ENCODE measurements at places on chromosomes 4 and X.

DNA sequence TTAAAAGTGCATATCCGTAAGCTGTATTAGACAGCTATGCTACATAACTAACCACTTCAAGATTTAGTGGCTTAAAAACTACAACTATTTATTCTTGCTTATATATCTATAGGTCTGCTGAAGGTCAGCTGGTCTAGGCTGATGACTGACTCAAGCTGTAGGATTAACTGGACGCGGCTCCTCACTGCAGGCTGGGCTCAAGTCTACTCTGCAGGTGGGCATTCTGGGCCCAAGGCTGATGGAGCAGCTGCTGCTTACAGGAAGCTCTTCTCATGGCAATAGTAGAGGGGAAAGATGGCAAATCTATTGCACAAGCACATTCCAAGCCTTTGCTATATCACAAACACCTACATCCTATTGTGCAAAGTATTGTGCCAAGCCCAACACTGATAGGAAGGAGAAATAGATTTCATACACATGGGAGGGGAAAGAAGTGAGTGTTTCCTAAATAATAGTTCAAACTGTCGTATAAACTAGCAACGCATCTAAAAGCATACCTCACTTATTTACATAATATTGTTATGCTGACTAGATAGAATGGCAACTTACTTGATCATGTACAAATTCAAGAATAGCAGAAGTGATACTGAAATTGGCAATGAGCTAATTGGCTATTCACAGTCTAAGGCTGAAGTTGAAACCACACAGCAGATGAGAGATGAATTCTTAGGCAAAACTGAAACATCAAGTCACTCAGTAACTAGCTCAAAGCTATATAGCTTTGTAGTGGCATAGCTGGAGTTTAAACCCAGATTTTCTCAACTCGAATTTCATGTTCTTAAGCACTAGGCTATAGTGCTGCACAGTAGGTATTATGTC lies 263.8 kb downstream of the NKX6-1 start:
- DNase-seq, result no peak

GRCh38 chrX:129823522-129823921 lies 20.2 kb downstream of the ZDHHC9 start:
- DNase-seq, result no peak

GRCh38 chr4:77911091-77911490 lies 48.5 kb downstream of the MRPL1 start:
- DNase-seq, result peak; percentile 23

DNA sequence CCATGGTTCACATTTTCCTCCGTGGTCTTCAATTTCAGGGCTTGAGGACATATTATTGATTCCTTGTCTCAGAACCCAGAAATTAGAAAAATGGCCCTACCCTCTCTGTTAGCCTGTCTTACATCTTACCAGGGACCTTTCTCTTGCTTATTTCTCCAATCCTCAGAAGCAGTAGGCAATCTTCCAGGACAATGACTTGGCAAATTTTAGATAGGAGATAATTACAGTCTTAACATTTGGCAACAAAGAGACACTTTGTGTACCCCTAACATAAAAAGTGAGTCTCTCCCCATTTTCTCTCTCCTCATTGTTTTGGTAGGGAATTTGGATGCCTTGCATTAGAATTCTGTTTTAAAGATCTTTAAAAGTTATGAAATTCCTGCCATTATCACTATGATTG lies 778.1 kb upstream of the SLIT2 start:
- no peak for DNase-seq

- DNase-seq, result peak; percentile 30
Observed at GRCh38 chr4:155854582-155855226, 11.4 kb downstream of the ASIC5 start.

DNA sequence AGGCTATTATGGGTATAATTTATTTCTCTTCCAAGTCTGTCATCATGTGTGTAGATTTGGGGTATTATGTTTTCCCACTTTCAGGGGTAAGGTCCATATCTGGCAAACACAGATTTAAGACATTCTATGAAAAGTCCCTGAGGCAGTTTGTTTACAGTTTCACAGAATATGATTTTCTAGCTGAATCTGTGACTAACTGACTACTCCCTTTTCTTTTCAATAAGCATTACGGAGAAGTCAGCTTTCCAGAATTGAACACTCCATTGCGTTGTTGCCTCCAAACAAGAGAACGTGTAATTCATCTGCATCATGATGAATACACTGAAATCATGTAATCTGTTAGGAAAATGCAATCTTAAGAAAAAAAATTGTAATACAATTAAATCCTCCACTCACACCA lies 226.7 kb upstream of the SFRP2 start:
- no peak for DNase-seq

DNA sequence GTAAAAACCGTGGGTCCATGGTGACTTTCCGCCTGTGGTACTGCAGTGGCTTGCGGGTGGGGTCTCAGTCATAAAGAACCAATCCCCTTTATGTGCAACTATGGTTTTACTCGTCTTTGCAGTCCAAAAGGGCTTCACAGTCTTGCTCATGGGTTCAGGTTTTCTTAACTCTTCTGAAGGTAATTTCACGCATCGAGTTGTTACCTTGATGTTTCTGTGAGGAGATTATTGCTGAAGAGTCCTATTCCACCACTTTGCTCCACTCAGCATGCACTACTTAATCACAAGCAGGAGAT lies 41.5 kb downstream of the F8 start:
- no peak for DNase-seq
